ENCODE measurements at places on chromosomes 1 and 21. TPM values are rescaled to one million over a fixed set of nuclear protein-coding genes. Genes with fewer than 3 reads are reported as not detected.

DNA sequence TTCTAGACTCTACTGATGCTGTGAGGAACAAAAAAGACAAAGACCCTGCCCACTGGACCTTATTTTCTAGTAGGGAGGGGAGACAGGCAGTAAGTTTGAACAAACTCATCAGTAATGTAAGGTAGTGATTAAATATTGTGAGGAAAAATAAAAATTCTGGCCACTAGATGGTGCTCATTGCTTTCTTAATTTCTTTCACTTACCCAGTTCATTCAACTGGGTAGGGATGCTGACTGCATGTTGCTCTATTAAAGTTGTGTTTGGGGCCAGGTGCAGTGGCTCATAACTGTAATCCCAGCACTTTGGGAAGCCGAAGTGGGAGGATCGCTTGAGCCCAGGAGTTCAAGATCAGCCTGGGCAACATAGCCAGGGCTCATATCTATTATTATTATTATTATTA is 6.3 kb upstream of the KYAT3 start:
- peak; percentile 60 for DNase-seq

DNA sequence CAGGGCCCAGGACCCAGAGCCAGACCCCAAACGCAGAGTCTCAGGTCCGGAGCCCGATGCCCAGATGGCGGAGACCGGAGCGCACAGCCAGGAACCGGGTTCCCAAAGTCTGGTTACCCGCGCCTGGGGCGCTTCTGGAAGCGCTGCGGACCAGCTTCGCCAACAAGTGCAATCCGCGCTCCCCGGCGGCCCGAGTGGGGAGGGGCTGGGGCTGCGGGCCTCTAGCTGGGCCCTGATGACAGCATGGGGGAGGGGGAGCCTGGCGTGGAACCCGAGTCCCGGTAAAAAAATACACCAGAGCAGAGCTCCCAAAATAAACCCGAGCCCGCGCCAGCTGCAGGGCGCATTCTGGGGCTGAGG is 494 bp downstream of the NT5C1A start:
- DNase-seq = no peak

GRCh38 chr1:193754732-193755427 is 568.5 kb upstream of the B3GALT2 start:
- DNase-seq = no peak

DNA sequence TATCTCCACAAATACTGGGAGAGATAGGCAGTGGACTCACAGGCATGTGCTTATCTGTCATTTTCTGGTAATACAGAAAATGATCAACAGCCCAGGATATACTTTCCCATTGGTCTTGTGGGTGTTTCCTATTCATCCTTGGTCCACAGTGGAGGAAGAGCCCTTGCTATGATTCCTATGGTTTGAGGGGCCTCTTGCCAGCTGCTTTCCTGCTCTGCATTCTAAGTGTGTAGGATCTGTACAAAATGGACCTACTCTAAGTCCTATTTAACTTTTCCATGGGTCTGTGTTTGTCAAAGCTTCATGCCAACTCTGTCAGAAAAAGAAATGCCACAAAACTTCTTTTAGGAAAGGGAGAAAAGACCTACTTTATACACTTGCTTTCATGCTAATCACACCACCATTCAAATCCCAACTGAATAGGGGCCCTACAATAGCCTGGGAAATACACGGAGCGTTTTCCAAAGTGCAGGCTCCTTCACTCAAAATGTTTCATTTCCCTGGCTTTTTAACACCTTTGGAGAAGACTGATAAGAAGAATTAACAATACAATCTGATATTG is 16.4 kb downstream of the PLPP3 start:
- no peak for DNase-seq

DNA sequence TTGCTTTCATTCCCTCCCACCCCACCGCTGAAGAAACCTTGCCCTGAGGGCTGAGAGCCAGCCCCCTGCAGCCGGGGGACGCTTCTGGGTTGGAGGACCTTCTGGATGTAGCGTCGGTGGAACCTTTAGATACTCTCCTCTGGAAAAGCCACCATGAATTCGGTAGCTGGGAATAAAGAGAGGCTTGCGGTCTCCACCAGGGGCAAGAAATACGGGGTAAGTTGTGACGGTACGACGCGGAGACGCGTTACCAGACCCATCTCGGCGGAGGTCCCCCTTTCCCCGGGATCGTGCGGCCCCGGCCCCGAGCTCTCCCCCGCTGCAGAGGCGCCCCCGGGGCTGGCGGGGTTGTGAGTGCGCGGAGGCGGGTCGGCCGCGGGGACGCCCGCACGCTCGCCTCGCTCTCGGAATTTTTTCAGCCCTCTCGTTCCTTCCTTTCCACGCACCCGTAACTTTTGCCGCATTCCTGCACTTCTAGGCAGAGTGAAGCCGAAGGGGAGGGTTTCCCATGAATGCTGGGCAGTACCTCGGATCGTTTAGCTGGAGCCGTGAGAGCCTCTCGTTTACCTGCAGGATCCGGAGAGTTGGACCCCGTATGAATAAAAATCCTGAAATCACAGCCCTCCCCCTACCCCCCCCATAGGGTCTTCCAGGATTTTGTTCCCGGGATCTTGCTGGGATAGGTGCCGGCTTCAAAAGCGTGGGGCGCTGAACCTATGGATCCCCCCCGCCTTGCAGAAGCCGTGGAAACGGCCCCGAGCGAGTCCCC is 671 bp downstream of the KIF26B start:
- DNase-seq = peak; percentile 29

DNA sequence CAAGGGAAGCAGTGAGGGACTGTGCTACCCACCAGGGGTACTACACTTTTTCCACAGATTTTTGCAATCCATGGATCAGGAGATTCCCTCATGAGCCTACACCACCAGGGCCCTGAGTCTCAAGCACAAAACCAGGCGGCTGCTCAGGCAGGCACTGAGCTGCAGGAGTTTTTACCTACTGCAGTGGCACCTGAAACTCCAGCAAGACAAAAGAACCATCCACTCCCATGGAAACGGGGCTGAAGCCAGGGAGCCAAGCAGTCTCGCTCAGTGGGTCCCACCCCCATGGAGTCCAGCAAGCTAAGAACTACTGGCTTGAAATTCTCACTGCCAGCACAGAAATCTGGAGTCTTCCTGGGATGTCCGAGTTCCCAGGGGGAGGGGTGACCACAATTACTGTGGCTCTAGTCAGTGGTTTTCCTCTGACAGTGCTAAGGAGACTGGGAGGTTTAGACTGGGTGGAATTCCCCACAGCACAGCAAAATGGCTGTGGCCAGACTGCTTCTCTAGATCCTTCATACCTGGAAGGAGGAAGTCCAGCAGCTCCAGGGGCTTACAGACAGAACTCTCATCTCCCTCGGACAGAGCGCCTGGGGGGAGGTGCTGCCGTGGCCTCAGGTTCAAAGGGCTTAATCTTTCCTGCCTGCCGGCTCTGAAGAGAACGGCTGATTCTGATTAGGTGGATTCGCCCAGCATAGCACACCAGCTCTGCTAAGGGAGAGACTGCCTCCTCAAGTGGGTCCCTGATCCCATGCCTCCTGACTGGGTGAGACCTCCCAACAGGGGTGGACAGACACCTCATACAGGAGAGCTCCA is 437.8 kb downstream of the LTN1 start:
- DNase-seq = peak; percentile 35

DNA sequence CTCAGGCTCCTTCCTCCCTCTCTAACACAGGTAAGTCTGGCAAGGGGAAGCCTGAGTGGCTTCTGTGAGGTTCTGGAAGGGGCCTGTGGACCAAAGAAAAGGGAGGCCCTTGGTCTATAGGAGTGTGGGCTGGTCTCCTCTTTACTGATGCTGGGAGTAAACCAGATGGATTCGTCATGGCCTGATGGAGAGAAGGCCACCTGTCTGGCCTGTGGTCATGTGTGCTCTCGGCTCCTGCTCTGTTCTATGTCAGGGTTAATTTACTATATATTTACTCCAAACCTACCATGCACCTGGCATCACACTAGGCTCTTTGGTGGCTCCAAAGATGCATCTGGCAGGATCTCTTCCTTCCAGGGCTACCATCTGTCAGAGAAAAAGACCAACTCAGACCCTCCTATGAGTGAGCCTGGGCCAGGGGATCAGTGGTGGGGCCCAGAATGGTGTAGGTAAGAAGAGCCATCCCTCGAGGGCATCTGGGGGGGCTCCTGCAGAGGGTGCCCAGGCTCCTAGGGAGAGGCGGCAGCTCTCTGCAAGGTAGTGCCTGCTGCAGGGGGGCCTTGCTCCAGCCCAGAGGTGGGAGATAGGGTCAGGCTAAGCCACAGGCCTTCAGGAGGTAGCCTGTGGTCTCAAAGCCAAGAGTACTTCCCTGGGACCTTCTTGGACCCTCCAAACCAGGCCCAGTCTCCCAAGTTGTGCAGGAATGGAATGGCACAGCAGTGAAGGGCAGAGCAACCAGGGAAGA is 68.2 kb upstream of the SELENON start:
- DNase-seq = no peak

- DNase-seq = no peak
Measured at GRCh38 chr1:54989968-54990810, 8.5 kb upstream of the BSND start.

- no peak for DNase-seq
Measured at GRCh38 chr1:50846224-50846839, 113.7 kb downstream of the FAF1 start.

MEF2D gene
- 34.3 TPM for total RNA-seq

PPP1R15B gene
- 33.4 TPM for total RNA-seq

ESPN gene
- 2.4 TPM for total RNA-seq

RER1 gene
- 45.5 TPM for total RNA-seq

MRTO4 gene
- total RNA-seq = 23.3 TPM

SPRR2E gene
- total RNA-seq = not detected

KIAA0040 gene
- 94.0 TPM for total RNA-seq

Measured in mammary epithelial cell (primary cell).